ENCODE measurements at places on chromosomes 2 and 18.

DNA sequence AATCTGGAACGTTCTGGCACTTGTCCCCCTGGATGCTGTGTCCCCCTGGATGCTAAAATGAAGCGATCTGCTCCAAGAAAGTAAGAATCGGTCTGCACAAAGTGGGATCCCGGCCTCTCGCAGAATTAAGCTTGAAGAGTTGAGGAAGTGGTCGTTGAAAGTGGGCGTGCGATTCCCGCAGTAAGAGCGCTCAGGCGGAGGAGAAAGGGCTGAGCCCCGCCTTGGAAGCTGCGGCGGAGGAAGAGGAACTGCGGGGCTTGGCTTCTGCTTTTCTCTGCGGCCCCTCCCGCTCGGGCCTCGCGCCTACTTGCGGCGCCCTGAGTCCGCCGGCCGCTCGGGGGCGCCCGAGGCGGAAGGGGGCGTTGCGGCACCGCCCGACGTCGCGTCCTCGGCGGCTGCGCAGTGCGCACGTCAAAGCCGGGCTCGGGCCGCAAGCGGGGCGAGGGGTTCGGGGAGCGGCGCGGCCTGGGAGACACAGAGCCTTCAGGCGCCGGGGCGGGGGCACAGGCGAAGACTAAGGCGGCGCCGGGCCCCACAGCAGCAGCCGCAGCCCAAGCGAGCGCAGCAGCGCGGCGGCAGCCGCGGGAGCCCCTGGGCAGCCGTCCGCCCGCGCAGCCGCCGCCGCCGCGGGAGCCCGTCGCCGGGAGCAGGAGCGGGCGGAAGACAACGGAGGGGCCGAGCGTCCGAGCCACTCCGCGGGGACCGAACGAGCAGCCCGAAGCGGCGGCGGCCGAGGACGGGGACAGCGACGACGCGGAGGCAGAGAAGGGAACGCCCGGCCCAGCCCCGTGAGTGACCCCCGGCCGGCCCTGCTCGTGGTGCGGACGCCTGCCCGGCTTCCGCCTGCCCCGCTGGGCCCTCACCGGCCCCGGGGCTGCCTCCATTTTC lies at the start of gene CAB39:
Gene CAB39 (plus strand): TSS at position 400 of the 888 bp plus-strand sequence. CDS start 47,160 bp downstream, outside the sequence.
- DNase-seq: peak; percentile 90

DNA sequence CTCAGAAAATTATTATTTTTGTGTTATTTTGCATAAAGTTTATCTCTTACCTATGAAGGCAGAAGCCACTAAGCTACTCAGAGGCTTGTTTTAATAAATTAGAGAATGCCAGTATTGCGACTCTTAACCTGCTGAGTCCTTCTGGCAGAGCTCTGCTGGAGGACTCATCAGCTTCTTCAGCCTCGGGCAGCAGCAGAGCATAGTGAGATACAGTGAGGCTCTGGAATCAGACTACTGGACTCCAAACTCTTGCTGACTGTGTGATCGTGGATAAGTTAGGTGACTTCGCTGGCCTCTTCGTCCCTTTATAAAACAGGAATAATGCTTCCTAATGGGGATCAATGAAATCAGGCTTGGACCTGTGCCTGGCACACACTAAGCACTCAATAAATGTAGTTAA lies 1.7 kb downstream of the PTRHD1 start:
- DNase-seq: no peak

DNA sequence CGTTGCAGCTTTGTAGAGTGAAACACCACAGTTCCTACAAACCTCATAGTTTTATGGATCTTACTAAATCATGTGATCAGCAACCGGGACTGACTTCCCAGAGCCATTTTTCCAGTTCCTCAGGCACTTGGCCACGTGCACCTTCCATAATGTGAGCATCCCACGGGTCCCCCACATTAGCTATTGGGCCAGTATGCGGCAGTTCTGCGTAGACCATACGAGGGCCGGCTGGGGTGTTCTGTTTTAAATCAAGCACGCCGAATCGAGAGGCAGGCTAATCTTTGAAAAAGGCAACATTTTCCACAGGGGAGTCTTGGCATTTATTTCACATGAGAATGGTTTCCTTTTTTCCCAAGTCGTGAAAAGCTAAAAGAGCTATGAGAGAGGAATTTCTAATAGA lies 135.6 kb upstream of the CCDC195 start:
- no peak for DNase-seq

DNA sequence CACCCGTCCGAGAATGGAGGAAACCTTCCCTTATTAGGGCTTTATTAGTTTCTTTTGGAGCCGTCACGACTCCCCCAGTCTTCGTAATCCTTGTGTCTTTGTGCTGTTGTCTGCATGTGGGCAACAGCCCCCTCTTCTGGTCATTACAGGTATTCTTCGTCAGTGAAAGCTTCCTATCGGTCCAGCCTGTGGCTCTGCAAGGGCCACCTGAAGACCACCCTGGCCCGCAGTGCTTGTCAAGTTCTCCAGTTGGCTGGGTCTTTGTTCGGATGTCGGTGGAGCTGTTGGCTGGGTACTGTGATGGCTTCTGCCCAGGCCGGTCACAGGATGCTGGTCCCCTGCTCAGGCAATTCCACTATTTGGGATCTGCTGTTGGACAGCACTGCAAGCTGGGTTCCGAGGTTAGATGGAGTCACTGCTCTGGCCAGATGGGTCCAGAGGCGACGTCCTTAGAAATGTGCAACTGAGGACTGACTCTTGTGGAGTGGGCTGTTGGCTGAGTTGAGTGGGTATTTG lies 19.2 kb downstream of the E2F6 start:
- peak; percentile 48 for DNase-seq
